ENCODE measurements at places on chromosomes 7 and 10. TPM values are rescaled to one million over a fixed set of nuclear protein-coding genes. Genes with fewer than 3 reads are reported as not detected.

Gene CLCN1
- under 0.01 TPM for total RNA-seq

Gene POM121
- 4.8 TPM for total RNA-seq

Gene GIMAP1
- under 0.01 TPM for total RNA-seq

Gene ABCC2
- 0.66 TPM for total RNA-seq

Gene TAS2R4
- 1.5 TPM for total RNA-seq

Gene HERPUD2
- total RNA-seq, result 32.5 TPM

Gene TCAF2
- total RNA-seq, result 1.5 TPM

Gene CALN1
- total RNA-seq, result not detected

Gene VSIR
- 44.1 TPM for total RNA-seq

Gene AUTS2
- 7.7 TPM for total RNA-seq

Gene GNAT3
- not detected for total RNA-seq

Gene GJD4
- 0.17 TPM for total RNA-seq

Gene FFAR4
- not detected for total RNA-seq

Gene FAM25C
- total RNA-seq, result not detected

Gene PDGFA
- total RNA-seq, result 10.8 TPM

Gene NEBL
- total RNA-seq, result 0.33 TPM

Gene ANXA7
- total RNA-seq, result 132 TPM

Gene DPCD
- 23.9 TPM for total RNA-seq

Gene PRKAR2B
- total RNA-seq, result 12.6 TPM

Gene OPALIN
- not detected for total RNA-seq

Gene ATOH7
- total RNA-seq, result not detected

Gene ING3
- total RNA-seq, result 13.1 TPM

Gene UCN3
- total RNA-seq, result not detected

Gene LRRC4
- 0.33 TPM for total RNA-seq

Gene FAM13C
- 3.9 TPM for total RNA-seq

Gene PLPP4
- total RNA-seq, result 0.26 TPM

Gene H2BK1
- not detected for total RNA-seq

Gene SEMA3E
- total RNA-seq, result 2.0 TPM

Gene MKX
- 15.0 TPM for total RNA-seq

Gene C10orf53
- not detected for total RNA-seq

Gene ZNF365
- total RNA-seq, result 5.8 TPM

Gene HEPACAM2
- under 0.01 TPM for total RNA-seq

Gene LRRC17
- total RNA-seq, result 12.6 TPM

Gene GAD2
- not detected for total RNA-seq

Gene ELMO1
- 1.5 TPM for total RNA-seq

Gene CCDC146
- 2.8 TPM for total RNA-seq

Gene ARF5
- 105 TPM for total RNA-seq

Gene CYP3A5
- 12.4 TPM for total RNA-seq

Gene VAX1
- total RNA-seq, result not detected

Gene SHTN1
- total RNA-seq, result 0.26 TPM

Gene C10orf105
- under 0.01 TPM for total RNA-seq

Gene PRLHR
- total RNA-seq, result not detected

Gene COL26A1
- not detected for total RNA-seq

Gene ACSL5
- 1.7 TPM for total RNA-seq

Gene UNCX
- total RNA-seq, result not detected

Gene HABP2
- total RNA-seq, result not detected

Gene PITRM1
- total RNA-seq, result 73.7 TPM

Gene GHRHR
- total RNA-seq, result not detected

Gene TET1
- 3.3 TPM for total RNA-seq

Gene RSPH10B2
- total RNA-seq, result 0.51 TPM

Gene TUBAL3
- not detected for total RNA-seq

Gene SHH
- under 0.01 TPM for total RNA-seq

Gene PAX4
- total RNA-seq, result not detected

Gene AGR2
- not detected for total RNA-seq

Gene AMPH
- 3.6 TPM for total RNA-seq
